ENCODE measurements at places on chromosomes 1 and 21.

DNA sequence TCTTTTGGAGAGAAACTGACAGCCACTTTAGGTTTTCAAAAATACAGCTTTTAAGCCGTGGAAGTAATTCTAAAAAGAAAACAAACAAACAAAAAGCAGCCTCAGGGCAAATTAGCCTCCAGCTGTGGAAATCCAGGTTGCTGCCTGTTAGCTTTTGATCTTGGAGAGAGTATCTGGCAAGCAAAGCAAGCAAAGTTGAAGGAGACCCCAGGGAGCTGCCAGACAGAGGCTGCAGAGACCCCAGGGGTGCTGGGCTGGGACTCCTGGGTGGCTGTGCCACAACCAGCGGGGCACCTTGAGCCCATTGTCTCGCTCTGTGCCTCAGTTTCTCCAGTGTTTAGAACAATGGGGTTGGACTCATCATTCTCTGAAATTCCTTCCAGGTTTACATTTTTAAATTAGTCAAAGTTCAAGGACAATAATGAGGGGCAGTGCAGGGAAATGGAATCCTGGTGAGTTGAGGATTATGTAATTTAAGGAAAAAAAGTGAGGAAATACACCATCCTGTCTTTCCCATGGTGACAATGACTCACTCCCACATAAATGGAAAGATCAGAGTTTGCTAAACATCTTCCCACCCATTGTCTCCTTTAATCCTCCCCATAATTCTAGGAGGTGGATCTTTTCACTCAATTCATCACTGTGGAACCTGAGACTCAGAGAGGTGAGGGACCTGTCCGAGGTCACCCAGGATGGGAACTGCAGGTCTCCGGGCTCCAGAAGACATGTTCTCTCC lies 480.5 kb downstream of the MATN1 start:
- no peak for DNase-seq

DNA sequence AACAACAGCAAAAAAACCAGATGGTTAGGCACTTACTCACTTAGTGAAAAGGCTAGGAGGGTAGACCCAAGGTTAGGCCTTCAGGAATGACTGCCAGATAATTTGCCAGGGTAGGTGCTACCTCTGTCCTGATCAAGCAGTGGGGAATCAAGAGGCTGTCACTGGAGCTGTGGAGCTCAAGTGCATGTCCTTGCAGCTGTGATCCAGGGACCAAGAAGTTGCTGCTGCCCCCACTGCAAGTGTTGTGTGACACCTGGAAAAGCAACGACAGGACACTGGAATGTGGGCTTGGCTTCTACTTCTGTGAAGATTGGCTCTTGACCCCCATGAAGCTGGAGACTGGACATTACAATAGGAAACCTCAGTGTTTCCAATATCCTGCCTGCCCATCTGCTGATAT lies 72.1 kb downstream of the PEX14 start:
- DNase-seq, result no peak

DNA sequence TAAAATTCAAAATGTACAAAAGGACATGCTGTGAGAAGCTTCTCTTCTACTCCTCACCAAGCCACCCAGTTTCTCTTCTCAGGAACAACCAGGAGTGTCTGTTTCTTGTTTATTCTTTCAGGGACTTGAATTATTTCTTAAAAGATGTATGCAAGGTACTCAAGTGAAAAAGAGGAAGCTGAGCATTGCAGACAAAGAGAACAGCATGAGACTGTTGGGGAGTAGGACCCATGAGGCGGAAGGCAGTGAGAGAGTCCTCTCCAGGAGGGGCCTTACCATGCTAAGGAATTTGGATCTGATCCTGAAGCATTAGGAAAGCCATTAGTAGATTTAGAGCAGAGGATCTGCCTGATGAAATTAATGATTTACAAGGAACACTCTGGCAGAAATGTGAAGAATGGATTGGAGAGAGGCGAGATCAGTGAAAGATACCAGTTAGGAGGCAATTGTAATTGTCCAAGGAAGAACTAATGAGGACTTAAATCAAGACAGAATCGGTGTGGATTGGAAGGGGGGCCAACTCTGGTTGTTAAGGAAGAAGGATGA lies 14.7 kb upstream of the SSX2IP start:
- DNase-seq, result no peak

DNA sequence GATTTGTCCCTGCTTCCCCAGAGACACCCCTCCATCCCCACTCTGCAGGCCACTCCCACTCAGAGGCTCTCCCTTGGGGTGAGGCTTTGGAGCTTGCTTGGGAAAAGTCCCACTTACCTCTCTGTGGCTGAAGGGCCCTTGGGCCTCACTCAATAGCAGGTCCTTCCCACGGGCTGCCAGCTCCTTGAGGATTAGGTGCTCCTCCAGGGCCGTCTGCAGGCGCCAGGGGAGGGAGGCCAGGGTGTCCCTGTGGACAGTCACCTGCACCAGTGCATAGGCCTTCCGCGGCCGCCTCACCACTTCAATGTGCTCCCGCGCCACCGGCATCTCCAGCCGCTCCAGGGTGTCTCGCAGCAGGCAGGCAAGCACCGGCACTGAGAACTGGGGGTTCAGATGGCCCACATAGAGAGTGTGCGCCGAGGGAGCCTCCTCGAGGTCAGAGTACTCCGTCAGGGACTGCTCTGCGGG lies 1.4 kb downstream of the SLFNL1 start:
- no peak for DNase-seq

DNA sequence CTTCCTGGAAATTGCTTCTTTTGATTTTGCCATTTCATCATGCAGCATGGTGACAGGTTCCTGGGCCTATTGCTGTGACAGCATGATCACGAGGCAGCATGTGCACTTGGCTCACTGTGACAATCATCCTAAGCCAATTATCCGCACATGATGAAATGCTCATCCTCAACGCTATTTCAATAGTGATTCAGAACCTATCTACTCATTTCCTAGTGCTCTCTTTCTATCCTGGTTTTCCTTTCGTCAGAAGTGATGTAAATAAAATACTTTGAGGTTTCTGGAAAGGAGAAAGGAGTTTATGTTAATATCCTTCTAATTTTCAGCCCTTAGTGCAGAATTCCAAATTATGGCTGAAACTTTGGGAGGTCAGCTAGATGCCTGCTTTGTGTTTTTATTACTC lies 110.6 kb upstream of the ADAMTS5 start:
- DNase-seq, result no peak

GRCh38 chr1:160542303-160542945 lies 19.4 kb upstream of the SLAMF6 start:
- no peak for DNase-seq

DNA sequence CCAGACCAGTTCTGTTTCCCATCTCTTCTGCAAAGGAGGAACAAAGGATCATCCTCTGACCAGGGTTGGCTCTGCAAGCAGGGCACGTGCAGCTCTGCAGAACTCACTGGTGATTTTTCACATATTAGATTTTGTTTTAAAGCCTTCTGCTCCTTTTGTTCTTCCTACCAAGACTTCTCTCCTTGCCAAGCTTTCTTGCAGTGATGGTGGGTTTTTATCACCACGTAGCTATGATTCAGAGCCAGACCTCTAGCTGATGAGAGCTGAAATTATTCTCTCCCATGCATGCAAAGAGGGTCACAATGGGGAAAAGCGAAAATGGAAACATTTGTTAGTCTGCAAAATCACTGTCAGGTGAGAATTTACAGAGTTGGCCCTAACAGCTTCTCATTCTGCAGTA lies 225.2 kb downstream of the KCNH1 start:
- DNase-seq, result no peak

DNA sequence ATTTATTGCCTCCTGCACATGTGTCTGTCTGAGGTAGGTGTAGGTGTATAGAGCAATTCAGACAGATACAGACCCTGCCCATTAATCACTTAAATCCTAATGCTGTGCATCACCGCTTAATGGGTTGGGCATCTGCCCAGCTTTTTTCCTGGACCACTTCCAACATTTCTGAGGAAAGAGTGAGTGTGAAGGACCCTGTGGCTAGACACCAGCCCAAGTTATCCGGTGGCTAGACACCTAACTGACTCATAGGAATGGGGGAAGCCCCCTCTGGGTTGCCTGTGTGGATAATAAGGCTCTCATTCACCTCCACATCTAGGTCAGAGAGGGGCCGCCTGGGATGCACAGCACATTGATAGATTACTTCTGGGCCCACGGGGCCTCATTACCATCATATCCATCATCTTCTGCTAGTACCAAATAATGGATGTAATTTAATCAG lies 121.1 kb upstream of the RAVER2 start:
- peak; percentile 59 for DNase-seq

GRCh38 chr21:38669186-38669585 lies 136.5 kb upstream of the ETS2 start:
- DNase-seq, result no peak
